ENCODE measurements at places on chromosomes 11 and 22.
A peak's percentile ranks its signal among the peaks of the same experiment; 100 is the strongest.

GRCh38 chr11:16034074-16034473 is 322.3 kb downstream of the SOX6 start:
- no peak for DNase-seq

GRCh38 chr22:48045369-48045768 is 1282.9 kb downstream of the TBC1D22A start:
- no peak for DNase-seq

GRCh38 chr22:43300891-43301676 is 42.1 kb downstream of the SCUBE1 start:
- DNase-seq = no peak

DNA sequence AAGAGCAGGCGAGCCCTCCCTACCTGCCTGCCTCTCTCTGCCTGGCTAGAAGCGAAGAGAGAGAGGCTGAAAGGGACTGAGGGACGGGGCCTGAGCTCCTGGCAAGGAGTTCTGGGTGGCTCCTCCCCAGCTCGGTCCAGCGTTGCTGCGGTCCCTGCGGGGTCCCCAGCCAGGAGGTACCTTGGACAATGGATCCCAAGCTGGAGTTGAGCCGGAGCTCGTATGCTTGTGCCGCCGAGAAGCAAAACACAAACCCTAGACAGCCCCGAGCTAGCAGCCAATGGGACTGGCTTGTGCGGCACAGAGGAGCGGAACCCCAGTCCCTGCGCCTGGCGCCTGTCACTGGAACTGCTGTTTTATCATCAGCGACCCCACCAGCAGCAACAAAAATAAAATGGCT is 18.3 kb downstream of the SLC25A18 start:
- no peak for DNase-seq

GRCh38 chr22:49638788-49639187 is 188.9 kb downstream of the BRD1 start:
- no peak for DNase-seq

DNA sequence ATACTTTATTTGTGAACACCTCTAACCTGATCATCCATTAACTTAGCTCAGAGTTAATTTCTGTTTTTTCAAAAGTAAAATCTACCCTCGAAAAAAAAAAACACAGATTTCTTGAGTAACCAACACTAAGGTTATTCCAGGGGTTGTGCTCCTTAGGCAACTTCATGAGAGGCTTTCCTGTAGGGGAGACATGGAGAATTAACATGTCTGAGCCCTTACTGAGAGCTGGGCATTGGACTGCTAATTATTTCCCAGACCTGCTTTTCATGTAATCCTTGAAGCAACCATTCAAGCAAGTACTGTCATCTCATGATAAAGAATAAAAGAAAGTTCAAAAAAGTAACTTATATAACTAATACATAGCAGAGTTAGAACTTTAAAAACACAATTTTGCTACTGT is 13.5 kb upstream of the UPB1 start:
- no peak for DNase-seq

GRCh38 chr22:10741210-10741609 is 4786.8 kb upstream of the OR11H1 start:
- no peak for DNase-seq

DNA sequence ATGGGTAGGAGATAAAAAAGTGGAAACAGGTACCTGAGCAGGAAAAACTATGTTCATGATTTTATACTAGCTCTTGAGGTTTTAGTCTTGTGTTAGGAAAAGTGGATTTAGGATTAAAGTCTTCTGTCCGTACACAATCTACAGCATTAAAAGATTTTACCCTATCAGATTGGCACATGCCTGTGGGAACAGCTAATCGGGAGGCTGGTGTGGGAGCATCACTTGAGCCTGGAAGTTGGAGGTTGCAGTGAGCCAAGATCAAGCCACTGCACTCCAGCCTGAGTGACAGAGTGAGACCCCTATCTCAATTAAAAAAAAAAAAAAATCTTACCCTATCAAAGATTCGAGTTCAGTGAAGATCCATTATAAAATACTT is 12.2 kb upstream of the CRKL start:
- no peak for DNase-seq

DNA sequence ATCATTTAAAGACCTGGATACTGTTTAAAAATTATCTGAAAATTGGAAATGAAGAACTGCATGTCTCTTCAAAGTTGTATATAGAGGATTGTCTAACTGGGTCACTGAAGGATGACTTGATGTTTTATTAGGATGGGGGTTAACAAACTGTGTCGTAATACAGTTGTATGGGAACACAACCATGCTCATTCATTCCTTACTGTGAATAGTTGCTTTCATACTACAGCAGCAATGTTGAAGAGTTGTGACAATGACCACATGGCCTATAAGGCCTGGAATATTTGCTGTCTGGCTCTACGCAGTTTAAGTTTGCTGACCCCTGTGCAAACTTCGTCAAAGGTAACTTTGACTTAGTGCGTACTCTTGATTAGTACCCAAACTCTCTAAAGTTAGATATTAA is 38.4 kb downstream of the FDX1 start:
- no peak for DNase-seq

GRCh38 chr22:25447686-25448434 is 116.6 kb upstream of the GRK3 start:
- DNase-seq = peak; percentile 81

Measured in fibroblast of skin of back (primary cell).